ENCODE measurements at places on chromosomes 5 and 9. TPM values are rescaled to one million over a fixed set of nuclear protein-coding genes. Genes with fewer than 3 reads are reported as not detected.

Gene IL13
- not detected for polyA plus RNA-seq

DNA sequence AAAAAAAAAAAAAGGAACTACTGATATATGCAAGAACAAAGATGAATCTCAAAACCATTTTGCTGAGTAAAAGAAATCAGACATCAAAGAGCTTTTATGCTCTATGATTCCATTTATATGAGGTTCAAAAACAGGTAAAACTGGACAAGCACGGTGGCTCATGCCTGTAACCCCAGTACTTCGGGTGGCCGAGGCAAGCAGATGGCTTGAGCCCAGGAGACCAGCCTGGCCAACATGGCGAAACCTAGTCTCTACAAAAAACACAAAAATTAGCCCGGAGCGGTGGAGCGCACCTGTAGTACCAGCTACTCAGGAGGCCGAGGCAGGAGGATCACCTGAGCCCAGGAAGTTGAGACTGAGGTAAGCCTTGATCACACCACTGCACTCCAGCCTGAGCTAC, 7.8 kb downstream of the PTBP3 start:
- no peak for DNase-seq

DNA sequence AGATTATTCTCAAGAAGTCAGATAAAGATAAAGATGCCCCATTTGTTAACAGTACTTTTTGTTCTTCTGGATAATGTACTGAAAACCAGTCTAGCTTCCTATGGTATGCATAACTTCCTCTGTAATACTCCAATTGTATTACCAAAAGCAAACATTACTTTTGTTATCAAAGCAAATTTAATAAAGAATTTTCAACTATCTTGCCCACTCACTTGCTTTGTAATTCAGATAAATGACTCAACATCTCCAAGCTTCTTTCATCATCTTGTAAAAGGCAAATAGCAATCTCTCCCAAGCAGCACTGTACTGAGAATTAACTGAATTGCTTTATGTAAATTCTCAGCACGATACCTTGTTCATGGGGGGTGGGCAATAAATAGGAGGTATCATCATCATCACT, 98.3 kb downstream of the NFIB start:
- no peak for DNase-seq

DNA sequence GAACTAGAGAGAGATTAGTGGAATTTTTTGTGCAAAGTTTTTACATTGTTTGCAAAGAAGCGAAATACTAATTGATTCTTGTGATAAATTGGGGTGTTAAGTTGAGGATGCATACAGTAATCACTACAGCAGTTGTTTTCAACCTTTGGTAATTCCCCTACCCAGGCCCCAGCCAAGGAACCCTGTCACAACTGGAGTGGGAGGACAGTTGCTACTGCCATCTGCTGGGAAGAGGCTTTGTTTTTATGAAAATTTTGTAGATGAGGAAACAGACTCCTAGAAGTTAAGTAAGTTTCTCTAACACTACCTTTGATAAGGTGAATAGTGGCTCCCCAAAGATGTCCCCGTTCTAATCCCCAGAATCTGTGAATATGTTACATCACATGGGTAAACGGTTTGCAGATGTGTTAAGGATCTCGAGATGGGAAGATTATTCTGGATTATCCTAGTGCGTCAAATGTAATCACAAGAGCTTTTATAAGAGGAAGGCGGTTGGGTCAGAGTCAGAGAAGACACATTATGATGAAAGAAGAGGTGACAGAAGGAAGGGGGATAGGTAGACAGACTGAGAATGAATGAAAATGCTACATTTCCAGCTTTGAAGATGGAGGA, 34.0 kb upstream of the PPP1R2B start:
- no peak for DNase-seq

Gene EXOSC2
- 40.0 TPM for polyA plus RNA-seq
